Posterior vena cava (tissue), 2 donors: ENCODE measurements at places on chromosomes 5 and 9.

DNA sequence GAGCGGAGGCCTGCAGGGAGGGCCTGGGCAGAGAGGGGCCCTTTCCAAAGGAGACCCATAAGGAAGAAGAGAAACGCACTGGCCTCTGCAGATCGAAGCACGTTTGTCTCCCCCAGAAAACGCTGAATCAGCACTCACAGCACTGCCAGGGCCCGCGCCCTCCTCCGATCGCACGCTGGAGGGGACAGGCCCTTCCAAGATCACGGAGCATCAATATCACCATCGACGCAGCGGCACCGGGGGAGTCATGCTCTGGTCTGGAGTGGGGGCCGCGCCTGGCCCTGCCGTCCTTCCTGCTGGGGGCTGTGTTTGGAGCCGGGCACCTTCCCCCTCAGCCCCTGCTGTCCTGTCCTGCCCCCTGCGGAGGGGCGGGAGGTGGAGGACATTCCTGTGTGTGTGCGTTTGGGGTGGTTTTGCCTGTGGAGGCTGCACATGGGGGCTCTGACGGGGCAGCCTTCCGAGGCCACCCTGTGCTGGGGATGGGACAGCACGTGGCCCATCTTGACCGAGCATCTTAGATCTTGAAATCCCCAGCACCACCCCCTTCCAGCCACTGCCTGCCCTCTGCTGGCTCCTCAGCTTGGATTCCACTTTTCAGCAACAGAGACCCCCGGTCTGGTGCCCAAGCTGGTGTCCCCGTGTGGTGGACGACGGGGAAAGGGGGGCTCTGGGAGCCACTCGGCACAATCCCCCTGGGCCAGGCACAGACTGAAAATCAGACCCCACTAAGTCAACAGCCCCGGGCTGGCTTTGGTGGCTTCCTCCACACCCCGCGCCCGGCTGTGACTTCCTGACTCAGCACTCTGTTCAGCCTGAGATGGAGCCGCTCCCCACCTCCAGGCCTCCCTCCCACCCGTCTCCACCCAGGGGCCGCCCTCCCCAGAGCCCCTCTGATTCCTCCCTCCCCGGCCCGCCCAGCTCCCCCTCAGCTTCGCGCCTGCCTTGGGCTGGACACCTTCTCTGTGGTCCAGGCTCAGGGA, 8.3 kb downstream of the TMEM250 start:
- no peak for DNase-seq

- peak; percentile 72 for DNase-seq
Measured at GRCh38 chr9:126515873-126516505, 97.7 kb upstream of the LMX1B start.

GRCh38 chr5:55600497-55601203, 65.9 kb upstream of the PLPP1 start:
- DNase-seq: no peak

GRCh38 chr5:115132465-115132864, 37.2 kb downstream of the TRIM36 start:
- no peak for DNase-seq
